AG09309 (cell line): ENCODE measurements at places on chromosomes 7 and 10.

DNA sequence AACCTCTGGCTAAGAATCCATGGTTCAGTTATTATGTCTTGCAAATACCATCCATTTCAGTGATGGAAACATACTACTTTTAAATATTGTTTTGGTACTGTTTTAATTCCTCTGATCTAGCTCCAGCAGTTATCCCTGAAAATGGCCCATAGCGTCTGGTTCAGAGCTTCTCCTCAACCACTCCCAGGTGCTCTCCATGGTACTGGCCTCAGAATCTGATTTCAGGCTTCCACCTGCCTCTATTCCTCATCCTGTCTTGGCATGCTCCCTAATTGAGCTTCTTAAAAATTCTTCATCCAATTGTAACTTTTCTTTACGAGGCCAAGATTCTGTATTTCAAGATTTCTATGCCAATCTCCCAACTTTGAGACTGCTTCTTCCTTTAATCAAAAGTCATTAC is 236.3 kb downstream of the HTR7 start:
- DNase-seq: no peak

GRCh38 chr10:49274886-49275285 is 24.1 kb upstream of the C10orf71 start:
- DNase-seq: no peak

DNA sequence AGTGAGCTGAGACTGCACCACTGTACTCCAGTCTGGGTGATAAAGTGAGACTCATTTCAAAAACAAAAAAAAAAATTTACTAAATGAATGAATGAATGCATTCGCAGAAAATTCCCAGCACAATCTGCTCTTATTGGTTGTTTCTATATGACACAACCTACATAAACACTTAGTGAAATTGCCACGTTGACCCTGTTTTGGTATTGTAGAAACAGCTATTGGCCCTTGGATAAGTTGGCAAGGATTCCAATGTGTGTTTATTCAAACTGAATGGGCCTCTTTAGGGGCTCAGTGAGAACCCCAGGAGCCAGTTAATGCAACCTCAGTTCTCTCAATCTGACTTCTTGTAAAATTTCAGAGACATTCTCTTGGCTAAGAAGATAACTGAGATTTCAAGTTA is 66.0 kb downstream of the HHEX start:
- no peak for DNase-seq

DNA sequence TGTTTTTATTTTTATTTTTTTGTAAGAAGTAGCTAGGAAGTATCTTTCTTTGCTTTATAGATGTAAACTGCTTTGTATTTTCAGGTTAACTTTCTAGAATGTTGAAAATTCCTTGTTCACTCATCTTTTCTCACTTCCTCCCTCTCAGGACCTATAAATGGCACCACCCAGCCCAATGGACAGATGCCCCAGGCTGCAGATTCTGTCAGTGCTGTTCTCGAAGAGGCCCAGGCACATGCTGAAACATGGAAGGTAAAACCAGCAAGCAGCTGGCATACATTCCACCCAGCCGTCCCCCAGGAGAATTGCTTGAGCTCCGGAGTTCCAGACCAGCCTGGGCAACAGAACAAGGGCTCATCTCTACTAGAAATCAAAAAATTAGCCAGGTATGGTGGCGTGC is 47.1 kb upstream of the PDSS1 start:
- no peak for DNase-seq

- no peak for DNase-seq
These were observed 143.2 kb upstream of the PRSS1 start for GRCh38 chr7:142606081-142606480.

DNA sequence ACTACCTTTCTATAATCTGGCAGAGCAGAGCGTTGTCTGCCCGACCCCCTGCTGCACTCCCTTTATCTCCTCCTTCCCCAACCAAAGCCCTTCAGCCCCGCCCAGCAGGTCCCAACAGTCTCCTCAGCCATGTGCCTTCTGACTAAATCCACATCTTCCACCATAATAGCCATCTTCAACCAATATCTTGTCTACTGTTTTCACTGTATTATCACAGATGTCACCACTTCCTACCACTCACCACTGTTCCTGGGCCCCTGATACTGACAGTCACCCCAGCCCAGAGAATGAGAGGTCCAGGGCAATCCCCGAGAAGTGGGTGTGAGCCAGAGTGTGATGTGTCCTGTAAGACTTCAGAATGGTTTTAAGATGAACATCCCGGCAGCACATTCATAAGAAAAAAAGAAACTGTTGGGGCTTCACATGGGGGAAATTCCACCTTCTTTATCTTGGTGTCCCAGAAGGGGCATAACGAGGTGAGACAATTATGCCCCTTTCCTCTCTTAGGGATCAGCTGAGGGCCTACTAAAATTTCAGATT is 25.3 kb downstream of the CCDC6 start:
- DNase-seq: no peak

DNA sequence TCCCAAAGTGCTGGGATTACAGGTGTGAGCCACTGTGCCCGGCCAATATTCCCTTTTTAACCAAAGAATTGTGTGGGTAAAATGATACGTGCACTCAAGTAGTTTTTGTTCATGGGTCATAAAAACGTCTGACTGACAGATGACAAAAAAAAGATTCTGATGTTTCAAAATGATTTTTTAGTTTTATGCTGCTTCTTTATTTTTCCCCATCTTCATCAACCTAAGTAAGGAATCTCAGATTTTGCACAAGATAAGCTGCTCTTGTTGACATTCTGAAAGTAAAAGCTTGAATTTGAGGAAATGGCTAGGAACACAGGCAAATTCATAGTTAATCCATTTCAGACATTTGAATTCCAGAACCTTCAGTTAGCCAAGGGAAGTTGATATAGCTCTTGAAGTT is 526.1 kb upstream of the NRP1 start:
- no peak for DNase-seq

DNA sequence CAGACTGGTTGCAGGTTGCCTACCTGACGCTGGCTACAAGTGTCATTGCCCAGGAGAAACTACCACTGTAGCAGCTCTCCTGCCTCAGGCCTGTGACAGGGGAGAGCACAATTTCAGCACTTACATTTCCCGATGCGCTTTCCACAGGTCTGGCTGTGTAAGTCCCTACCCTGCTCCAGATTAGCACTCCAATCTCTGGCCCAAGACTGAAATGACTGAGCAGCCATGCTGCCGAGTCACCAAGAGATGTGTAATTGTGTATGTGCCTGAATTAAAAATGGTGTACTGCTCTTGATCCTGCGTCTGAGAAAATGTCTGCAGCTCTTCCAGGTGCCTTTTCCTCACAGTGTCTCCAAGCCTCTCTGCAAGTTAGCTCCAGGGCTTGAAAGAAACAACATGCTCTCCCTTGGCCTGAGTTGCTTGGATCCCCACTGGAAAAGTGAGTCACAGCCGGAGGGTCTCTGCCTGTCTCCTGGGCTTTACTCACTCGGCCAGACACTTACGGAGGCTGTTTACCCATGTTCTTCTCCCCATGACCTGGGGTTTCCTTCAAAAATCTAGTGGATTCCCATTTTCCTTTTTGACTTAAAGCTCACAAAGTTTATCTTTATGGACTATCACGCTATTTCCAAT is 1001.7 kb upstream of the KCND2 start:
- DNase-seq: no peak

DNA sequence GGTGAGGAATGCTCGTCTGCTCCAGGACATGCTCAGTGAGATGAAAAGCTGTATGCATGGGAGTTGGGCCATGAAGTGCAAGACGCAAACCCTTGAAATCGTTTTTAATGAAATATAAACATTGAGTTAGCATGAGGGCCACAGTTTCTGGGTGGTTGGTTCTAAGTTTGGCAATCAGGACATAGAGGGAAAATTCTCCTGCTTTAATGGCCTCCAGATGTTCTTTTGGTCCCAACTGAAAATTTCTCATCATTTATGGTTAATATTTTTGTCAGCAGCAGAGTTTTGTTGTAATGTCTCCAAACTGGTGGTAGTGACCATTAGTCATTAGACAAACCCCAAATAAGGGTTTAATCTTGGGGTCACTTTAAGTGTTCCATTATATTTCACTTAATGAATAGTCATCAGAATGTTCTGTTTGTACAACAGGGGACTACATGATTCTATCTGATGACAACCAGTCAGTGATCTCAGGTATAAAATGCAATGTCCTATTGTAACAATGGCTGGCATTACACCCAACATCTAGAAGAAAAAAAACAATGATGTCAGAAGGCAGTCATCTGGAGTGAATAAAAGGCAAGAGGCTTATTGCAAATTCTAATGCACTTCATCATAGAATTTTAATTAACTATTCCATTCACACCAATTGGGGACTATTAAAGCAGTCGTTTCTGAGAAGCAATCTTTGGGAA is 197.4 kb downstream of the JCAD start:
- peak; percentile 29 for DNase-seq

- no peak for DNase-seq
These were observed 386.2 kb downstream of the GALNT17 start for GRCh38 chr7:71517940-71518699.

DNA sequence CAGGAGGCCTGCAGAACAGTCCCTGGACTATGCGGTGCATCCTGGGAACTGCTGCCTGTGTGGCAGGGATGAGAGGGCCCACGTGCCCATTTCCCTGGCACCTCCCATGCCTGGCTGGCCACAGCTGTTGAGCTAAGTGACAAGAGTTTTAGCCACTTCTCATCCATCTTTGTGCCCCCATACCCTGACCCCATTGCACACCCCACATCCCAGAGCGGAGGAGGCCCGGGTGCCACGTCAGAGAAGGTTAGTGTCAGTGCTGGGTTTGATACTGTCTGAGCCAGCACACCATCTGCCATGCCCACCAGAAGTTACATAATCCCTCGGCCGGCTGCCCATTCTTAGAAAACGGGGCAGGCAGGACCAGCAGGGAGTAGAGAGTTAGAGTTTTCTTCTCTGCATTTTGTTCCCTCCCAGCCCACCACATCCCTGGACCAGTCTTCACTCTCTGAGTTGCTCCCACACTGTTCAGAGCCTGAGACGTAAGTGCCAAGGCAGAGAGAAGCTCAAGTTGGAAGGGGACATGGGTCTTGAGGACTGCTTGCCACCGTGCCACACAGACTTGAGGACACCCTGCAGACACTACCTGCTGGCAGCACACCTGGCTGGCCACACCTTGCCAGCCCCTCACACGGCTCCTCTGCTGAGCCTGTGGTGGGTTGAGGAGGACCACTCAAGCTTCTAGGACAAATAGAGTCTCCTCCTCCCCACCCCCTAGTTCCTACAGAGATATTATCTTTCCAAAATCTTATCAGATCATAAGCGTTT is 13.1 kb downstream of the UNC5B start:
- DNase-seq: no peak

GRCh38 chr10:125264757-125265578 is 104.6 kb upstream of the CTBP2 start:
- no peak for DNase-seq

DNA sequence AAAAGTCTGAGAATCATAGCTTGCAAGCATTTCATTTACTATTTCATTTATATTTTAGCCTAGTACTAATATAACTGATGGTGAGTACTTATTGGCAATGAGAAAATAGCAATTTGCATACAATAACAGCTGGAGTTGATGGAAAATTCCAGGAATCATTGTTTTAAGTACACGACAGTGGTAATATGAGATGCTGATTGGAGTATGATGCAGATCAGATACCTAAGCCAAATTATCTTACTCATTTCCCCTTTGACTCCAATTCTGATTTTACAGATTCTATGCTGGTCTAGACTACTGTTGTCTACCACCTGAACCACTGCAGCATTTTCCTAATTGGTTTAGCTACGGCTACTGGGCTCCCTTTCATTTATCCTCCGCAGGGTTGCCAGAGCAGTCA is 36.7 kb downstream of the GNG11 start:
- DNase-seq: no peak

DNA sequence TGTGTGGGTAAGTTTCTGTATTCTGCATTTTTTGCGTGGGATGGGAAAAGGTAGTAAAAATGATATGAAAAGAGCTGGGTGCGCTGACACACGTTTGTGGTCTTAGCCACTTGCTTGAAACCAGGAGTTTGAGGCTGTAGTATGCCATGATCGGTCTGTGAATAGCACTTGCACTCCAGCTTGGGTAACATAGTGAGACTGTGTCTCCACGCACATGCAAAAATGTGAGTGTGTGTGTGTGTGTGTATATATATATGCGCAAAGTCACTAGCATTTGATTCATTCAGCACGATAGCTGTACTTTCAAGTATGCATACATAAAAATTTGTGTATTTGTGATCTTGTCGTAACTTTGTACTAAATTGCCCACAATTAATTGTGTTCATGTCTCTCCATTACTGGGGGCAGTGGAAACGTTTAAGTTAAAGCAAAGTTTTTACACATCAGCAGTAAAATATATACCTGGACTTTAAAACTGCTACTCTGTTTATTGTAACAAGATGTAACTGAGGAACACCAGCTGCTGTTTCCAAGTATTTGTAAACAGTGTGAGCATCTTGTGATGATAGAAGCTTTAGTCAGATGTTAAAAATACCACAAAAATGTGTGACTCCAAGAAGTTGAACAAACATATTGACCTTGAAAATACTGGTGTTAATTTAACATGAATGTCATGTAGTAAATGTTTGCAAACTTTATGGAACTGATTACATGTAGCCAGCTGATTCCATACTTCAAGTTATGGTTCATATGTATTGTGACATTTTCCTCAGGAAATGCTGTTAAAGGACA is 1.6 kb downstream of the ZRANB1 start:
- peak; percentile 48 for DNase-seq

DNA sequence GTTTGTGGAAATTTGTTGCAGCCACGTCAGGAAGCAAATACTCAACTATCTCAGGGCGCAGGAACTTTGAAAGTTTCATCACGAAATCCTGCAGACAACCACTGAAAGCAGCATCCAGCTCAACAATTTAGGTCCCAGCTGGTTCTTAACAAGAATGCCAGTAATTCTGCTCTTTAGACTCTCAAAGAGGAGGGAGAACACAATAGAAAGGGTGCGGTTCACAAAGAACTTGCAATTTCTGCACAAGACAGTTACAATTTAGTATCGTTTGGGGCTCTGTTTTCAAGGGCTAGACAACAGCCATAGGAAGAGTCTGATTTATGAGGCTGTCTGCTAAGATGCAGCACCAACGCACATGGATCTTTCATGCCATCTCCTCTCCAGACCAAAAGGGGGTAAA is 223.1 kb downstream of the FGFR2 start:
- no peak for DNase-seq

DNA sequence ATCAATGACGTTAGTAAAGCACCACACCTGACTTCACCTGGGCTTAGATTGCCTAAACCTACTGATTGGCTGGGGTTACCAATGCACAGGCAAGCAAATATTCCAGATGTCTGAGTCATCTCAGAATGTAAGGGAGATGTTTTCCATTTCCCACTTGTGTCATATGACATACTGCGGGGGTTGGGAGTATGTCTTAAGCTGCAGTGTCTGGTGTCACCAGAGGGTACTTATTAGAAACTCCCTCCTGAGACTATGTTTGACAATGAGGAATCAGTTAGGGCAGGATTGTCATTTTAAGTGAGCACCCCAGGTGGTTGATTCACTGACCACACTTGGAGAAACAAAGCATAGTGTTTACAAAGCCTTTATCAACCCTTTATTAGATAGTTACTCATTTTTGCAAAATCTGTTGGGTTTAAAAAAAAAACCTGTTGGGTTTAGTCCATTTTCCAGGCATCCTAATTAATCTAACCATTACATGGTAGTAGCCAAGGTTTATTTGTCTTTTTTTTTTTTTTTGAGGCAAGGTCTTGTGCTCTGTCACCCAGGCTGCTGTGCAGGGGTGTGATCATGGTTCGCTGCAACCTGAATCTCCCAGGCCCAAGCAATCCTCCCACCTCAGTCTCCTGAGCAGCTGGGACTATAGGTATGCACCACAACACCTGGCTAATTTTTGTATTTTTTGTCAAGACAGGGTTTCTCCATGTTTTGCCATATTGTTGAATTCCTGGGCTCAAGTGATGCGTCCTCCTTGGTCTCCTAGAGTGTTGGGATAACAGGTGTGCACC is 72.5 kb downstream of the CDK6 start:
- DNase-seq: no peak
